ENCODE measurements at places on chromosomes 1 and 21.

DNA sequence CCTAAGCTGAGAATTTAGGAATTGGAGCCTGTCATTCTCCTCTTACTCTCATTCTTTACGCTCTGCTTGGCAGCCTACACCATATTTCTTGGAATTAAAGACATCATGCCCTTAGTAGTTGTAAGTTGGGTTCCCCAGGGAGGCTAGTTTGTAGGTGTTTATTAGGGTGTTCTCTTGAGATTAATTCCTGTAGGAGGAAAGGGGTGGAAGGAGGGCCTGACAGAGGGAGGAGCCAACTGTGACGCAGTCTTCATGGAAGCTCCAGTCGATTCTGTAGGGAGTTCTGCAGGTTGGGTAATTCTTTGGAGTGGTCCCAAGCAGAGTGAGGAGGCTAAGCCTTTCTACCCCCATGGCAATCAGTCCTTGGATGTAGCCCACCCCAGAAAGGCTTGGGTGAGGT, 111.4 kb downstream of the HHAT start:
- DNase-seq: no peak

DNA sequence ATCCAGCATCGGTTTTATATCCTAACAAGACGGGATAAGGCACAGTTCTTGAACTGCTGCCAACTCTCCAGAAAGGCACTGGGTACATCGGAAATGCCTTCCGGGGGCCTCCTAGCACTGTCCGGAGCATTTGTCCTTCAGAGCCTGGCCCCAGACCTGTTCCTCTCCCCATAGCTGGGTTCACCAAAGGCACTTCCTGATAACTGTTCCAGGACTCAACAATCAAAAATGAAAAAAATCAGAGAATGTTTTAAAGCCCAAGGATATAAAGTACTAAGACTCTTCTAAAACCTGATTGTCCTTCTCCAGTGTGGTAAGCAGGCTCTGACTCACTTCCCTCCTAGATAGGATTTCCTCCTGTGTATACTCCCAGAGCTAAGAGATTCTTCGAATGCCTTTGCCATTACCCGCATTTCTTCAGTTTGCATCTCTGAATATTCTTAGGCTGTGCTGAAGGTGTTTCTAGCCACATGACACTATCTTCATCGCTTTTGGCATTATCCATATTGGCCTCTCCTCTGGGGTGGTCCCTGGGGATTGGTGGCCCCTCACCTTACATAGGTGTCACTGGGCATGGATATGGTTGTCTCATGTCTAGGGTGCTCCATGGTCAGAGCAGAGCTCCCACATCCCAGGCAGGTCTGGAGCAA, 112.9 kb downstream of the ZBTB18 start:
- DNase-seq: no peak

DNA sequence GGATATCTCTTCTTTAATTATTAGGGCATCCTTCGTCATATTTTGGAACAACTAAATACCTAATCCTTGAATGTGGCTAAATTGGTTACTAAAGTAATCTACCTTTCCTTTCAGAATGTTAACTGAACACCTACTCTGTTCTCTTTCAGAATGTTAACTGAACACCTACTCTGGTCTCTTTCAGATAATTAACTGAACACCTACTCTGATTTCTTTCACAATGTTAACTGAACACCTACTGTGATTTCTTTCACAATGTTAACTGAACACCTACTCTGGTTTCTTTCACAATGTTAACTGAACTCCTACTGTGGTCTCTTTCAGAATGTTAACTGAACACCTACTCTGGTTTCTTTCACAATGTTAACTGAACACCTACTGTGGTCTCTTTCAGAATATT, 21.9 kb downstream of the RAB7B start:
- no peak for DNase-seq

DNA sequence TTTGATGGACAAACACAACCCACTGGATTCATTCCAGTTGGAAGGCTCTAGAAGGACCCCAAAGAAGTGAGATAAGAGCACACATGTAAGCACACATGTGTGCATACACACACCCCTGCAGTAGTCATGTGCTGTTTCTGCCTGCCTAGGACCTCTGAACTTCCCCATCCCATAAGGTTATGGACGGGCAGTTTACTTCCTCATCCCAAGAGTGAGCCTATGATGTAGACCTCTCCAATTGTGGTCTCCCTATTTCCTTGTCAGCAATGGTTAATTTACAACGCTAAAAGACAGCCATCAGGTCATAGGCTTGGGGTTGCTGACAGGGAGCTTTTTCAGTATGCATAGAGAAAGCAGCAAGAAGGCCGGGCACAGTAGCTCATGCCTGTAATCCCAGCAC, 15.4 kb upstream of the ADAR start:
- no peak for DNase-seq

- DNase-seq: no peak
These were observed 2.3 kb downstream of the HIPK1 start for GRCh38 chr1:113931451-113931851.

All from stimulated activated CD4-positive, alpha-beta T cell treated with anti-CD3 and anti-CD28 coated beads, TNF-alpha, amount 100 ng/mL, for 48 hours (primary cell).